ENCODE measurements at places on chromosomes 2 and 18.

DNA sequence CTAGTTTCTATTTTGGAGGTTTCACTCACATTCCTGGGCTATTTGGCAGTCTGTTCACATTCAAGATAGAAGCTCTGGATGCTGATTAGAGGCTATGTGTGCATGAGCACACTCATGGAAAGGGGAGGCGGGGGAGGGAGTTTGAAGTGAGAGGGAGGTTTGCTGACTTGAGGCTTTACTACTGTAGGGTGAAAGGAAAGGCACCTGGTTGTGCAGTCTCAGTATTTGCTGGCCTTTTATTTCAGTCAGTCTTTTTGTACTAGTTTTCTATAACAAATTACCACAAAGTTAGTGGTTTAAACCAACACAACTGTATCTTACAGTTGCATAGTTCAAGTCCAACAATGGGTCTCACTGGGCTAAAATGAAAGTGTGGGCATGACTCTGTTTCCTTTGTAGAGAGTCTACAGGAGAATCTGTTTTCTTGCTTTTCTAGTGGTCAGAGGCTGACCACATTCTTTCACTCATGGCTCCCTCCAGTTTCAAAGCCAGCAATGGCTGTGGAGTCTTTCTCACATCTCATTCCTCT lies 47.7 kb upstream of the NR4A2 start:
- H3K27me3 ChIP-seq, result no peaks in the 10 kb centered on the region
- no peak overlapping the region for H3K4me3 ChIP-seq
- H3K27ac ChIP-seq, result no peak overlapping the region
- no peak for DNase-seq
- no peaks in the 10 kb centered on the region for H3K36me3 ChIP-seq

GRCh38 chr2:4844881-4845280 lies 847.3 kb upstream of the SOX11 start:
- H3K36me3 ChIP-seq, result no peaks in the 10 kb centered on the region
- H3K27me3 ChIP-seq, result peaks cover 11% of the 10 kb centered on the region
- H3K27ac ChIP-seq, result no peak overlapping the region
- no peaks in the 10 kb centered on the region for H3K4me1 ChIP-seq

GRCh38 chr2:30622452-30622851 lies 175.4 kb downstream of the LCLAT1 start:
- H3K4me1 ChIP-seq, result peaks cover 5% of the 10 kb centered on the region
- no peak overlapping the region for H3K4me3 ChIP-seq
- H3K27ac ChIP-seq, result peak overlapping the region; percentile 17
- DNase-seq, result no peak
- H3K27me3 ChIP-seq, result no peaks in the 10 kb centered on the region

- H3K4me3 ChIP-seq, result no peak overlapping the region
- H3K27me3 ChIP-seq, result no peaks in the 10 kb centered on the region
- no peaks in the 10 kb centered on the region for H3K36me3 ChIP-seq
These were observed 104.3 kb downstream of the KYNU start for GRCh38 chr2:142981756-142982155.

DNA sequence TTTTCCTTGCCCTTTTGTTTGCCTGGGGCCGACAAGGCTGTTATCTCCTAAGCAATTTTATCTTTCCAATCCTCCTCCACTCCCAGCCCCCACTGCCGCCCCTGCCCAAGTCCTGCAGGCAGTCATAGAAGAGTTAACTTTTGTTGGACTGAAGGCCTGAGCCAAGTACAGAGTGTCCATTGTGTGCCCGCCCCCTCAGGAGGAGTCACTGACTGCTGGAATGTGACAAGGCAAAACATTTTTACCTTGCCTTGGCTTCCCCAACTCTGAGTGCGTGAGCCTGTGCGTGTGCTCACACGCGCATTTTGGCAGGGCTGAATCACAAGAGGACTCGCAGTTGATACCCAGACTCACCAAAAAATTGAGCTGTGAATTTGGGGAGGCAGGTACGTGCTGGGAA lies 16.2 kb downstream of the SETBP1 start:
- peaks cover 41% of the 10 kb centered on the region for H3K4me1 ChIP-seq
- no peaks in the 10 kb centered on the region for H3K27me3 ChIP-seq
- peaks cover 4% of the 10 kb centered on the region for H3K36me3 ChIP-seq
- peak overlapping the region; percentile 55 for H3K4me3 ChIP-seq
- H3K27ac ChIP-seq, result peak overlapping the region; percentile 94
- no peak for DNase-seq

DNA sequence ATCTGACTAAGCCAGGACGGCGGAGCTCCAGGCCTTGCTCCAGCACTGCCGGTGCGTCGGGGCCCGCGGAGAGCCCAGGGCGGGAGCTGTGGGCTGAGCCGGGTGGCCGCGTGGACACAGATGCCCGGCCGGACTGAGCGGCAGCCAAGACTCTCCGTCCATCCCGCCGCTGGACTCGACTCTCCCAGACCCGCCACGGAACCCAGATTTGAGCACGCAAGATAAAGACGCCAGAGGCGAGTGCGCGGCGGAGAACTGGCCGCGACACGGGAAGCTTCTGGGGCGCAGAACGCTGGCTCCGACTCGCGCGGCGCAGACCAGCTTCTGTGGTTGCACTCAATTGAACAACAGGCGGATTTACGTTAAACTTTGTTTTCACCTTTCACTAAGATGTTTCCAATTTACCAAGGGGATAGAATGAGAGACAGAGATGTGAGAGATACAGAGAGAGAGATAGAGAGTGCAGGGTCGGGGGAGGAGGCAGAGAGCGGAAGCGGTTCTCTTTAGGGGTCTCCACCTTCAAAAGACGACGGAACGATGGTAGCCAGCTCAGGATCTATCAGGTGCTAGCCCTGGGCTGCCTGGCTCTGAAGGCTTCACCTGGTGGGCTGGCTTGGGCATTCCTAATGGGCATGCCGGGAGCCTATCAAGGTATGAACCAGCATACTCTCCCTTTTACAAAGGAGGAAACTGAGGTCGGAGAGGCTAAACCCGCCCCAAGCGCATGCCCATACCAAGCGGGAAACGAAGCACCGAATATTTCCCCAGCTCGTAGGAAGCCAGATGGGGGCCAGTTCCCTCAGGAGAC lies 10.4 kb upstream of the EN1 start:
- H3K4me3 ChIP-seq, result no peak overlapping the region
- no peak overlapping the region for H3K27ac ChIP-seq
- H3K4me1 ChIP-seq, result peaks cover 3% of the 10 kb centered on the region
- H3K27me3 ChIP-seq, result peaks cover 97% of the 10 kb centered on the region
- H3K36me3 ChIP-seq, result no peaks in the 10 kb centered on the region

DNA sequence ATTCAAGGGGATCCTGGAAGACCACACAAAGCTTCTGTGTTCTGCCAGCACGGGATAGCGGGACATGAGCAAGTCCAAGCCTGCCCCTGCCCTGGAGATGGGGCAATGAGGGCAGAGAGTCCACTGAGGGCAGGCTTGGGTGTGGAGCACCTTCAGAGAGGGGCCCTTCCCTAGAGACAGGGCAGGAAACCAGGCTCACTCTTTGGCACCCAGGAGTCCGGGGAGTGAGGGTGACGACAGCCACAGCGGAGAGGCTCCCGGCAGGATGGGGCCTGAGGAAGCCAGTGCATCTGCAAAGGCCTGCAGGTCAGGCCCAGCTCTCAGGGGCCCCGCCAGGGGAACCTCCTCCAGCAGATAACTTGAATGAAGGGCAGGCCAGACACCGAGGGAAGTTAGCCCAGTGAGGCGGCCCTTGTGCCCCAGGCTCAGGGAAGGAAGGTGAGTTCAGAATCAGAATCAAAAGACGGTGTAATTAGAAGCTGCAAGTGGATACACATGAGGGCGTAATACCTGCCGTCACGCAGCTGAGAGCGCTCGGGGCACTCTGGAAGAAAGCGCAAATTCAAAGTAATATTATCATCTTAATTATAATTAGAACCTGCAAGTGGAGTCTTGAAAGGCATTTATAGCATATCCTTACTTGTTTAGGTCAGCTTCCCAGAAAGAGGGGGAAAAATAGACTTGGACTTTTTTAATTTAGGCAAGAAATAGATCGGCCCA lies 142.6 kb upstream of the LGALSL start:
- no peak overlapping the region for H3K4me3 ChIP-seq
- DNase-seq, result no peak
- peaks cover 15% of the 10 kb centered on the region for H3K4me1 ChIP-seq
- H3K36me3 ChIP-seq, result no peaks in the 10 kb centered on the region

GRCh38 chr2:68248361-68248760 lies 4.0 kb downstream of the PPP3R1 start:
- H3K27me3 ChIP-seq, result no peaks in the 10 kb centered on the region
- H3K27ac ChIP-seq, result no peak overlapping the region
- no peak for DNase-seq
- peaks cover 12% of the 10 kb centered on the region for H3K4me1 ChIP-seq
- no peak overlapping the region for H3K4me3 ChIP-seq

GRCh38 chr2:208354964-208355381 lies 51.6 kb upstream of the PTH2R start:
- peaks cover 40% of the 10 kb centered on the region for H3K36me3 ChIP-seq
- no peak for DNase-seq
- H3K27me3 ChIP-seq, result no peaks in the 10 kb centered on the region

- no peak for DNase-seq
- no peaks in the 10 kb centered on the region for H3K27me3 ChIP-seq
- H3K4me3 ChIP-seq, result no peak overlapping the region
- H3K4me1 ChIP-seq, result peaks cover 8% of the 10 kb centered on the region
- peak overlapping the region; percentile 15 for H3K27ac ChIP-seq
- no peaks in the 10 kb centered on the region for H3K36me3 ChIP-seq
These were observed 456.3 kb downstream of the TGIF1 start for GRCh38 chr18:3906116-3906750.

- DNase-seq, result no peak
- no peak overlapping the region for H3K4me3 ChIP-seq
- H3K4me1 ChIP-seq, result peaks cover 5% of the 10 kb centered on the region
- no peaks in the 10 kb centered on the region for H3K36me3 ChIP-seq
- no peaks in the 10 kb centered on the region for H3K27me3 ChIP-seq
- H3K27ac ChIP-seq, result no peak overlapping the region
These were observed 497.5 kb downstream of the TNS1 start for GRCh38 chr2:217505303-217505702.

DNA sequence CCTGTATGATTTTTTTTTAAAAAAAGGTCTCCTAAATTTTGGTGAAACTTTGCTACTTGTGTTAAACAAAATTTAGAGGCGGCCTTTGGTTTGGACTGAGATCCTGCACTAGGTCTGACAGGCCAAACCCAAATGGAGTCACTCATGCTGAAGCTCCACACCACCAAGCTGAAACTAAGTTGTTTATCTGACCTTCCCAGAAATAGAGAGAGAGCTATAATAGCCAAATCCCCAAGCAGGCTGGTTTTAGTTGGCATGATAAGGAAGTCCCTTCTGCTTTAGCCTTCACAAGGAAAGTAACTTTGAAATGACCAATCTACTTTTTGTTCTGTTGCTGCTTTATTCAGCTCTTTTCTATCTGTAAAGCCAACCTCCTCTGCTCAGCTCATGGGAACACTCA lies 17.1 kb upstream of the THUMPD2 start:
- no peaks in the 10 kb centered on the region for H3K4me1 ChIP-seq
- no peak overlapping the region for H3K4me3 ChIP-seq
- peaks cover 4% of the 10 kb centered on the region for H3K36me3 ChIP-seq
- DNase-seq, result no peak

- no peaks in the 10 kb centered on the region for H3K36me3 ChIP-seq
- H3K4me3 ChIP-seq, result no peak overlapping the region
- H3K27ac ChIP-seq, result no peak overlapping the region
- H3K4me1 ChIP-seq, result peaks cover 7% of the 10 kb centered on the region
- DNase-seq, result no peak
These were observed 96.4 kb downstream of the CDCA7 start for GRCh38 chr2:173451118-173451517.

- no peaks in the 10 kb centered on the region for H3K27me3 ChIP-seq
- H3K4me1 ChIP-seq, result peaks cover 33% of the 10 kb centered on the region
- H3K4me3 ChIP-seq, result peak overlapping the region; percentile 48
- no peak for DNase-seq
- H3K27ac ChIP-seq, result no peak overlapping the region
- peaks cover 2% of the 10 kb centered on the region for H3K36me3 ChIP-seq
These were observed 1.2 kb upstream of the DSC2 start for GRCh38 chr18:31103423-31103822.

- H3K4me3 ChIP-seq, result no peak overlapping the region
- no peaks in the 10 kb centered on the region for H3K36me3 ChIP-seq
- no peak for DNase-seq
- no peak overlapping the region for H3K27ac ChIP-seq
These were observed 28.8 kb upstream of the ODC1 start for GRCh38 chr2:10476723-10477442.

- peaks cover 2% of the 10 kb centered on the region for H3K27me3 ChIP-seq
- no peak overlapping the region for H3K4me3 ChIP-seq
- H3K27ac ChIP-seq, result no peak overlapping the region
- no peak for DNase-seq
These were observed 4.0 kb downstream of the DHRS9 start for GRCh38 chr2:169073211-169073962.

DNA sequence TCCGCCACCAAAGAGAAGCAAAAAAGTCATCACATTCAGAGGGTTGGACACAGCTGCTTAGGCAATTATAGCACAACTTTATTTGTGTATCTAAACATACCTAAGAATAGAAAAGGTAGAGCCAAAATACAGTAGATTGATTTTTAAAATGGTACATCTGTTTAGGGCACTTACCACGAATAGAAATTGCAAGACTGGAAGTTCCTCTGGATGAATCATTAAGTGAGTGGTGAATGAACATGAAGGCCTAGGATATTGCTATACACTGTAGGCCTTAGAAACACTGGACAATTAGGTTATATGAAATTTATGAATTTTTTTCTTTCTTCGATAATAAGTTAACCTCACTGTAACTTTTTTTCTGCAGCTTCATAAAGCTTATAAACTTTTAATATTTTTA lies 687.0 kb downstream of the BCL11A start:
- H3K27me3 ChIP-seq, result peaks cover 10% of the 10 kb centered on the region
- H3K36me3 ChIP-seq, result no peaks in the 10 kb centered on the region
- no peak for DNase-seq
- no peak overlapping the region for H3K4me3 ChIP-seq

GRCh38 chr2:159497256-159497655 lies 119.1 kb downstream of the BAZ2B start:
- H3K36me3 ChIP-seq, result peaks cover 24% of the 10 kb centered on the region
- no peaks in the 10 kb centered on the region for H3K4me1 ChIP-seq
- H3K4me3 ChIP-seq, result no peak overlapping the region
- DNase-seq, result no peak
- H3K27me3 ChIP-seq, result no peaks in the 10 kb centered on the region

GRCh38 chr2:11128243-11128951 lies 26.9 kb upstream of the SLC66A3 start:
- no peak overlapping the region for H3K27ac ChIP-seq
- no peaks in the 10 kb centered on the region for H3K36me3 ChIP-seq
- H3K27me3 ChIP-seq, result peaks cover 24% of the 10 kb centered on the region
- DNase-seq, result no peak

GRCh38 chr2:210593166-210593565 lies 36.8 kb downstream of the CPS1 start:
- no peak overlapping the region for H3K27ac ChIP-seq
- no peaks in the 10 kb centered on the region for H3K27me3 ChIP-seq
- no peaks in the 10 kb centered on the region for H3K4me1 ChIP-seq
- peaks cover 1% of the 10 kb centered on the region for H3K36me3 ChIP-seq
- no peak overlapping the region for H3K4me3 ChIP-seq
- DNase-seq, result no peak

- H3K4me1 ChIP-seq, result no peaks in the 10 kb centered on the region
- peaks cover 12% of the 10 kb centered on the region for H3K27me3 ChIP-seq
- no peak overlapping the region for H3K27ac ChIP-seq
- no peak for DNase-seq
- no peaks in the 10 kb centered on the region for H3K36me3 ChIP-seq
These were observed 216.5 kb downstream of the DYSF start for GRCh38 chr2:71669628-71670429.

All from progenitor cell of endocrine pancreas (in vitro differentiated cells).